ENCODE measurements at places on chromosomes 16 and 17.
A peak's percentile ranks its signal among the peaks of the same experiment; 100 is the strongest.

GRCh38 chr16:76222853-76223252, 54.3 kb upstream of the CNTNAP4 start:
- no peak for DNase-seq

DNA sequence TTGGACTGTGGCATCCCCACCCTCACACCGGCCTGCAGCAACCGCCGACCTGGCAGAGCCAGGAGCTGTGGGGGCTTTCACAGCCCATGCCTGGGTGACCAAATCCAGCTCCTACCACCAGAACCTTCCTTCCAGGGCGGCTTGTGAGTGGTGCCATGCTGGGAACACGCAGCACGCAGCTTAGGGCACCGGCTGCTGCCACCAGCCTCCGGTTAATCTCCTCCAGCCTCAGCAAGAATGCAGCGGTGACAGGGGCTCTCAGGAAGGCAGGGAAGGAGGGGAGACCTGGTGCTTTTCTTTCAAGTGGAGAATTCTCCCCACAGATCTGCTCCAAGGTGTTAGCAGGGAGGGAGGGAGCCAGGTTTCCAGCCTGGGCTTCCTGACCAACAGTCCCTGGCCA, 32.3 kb upstream of the ANKRD40CL start:
- DNase-seq = no peak

DNA sequence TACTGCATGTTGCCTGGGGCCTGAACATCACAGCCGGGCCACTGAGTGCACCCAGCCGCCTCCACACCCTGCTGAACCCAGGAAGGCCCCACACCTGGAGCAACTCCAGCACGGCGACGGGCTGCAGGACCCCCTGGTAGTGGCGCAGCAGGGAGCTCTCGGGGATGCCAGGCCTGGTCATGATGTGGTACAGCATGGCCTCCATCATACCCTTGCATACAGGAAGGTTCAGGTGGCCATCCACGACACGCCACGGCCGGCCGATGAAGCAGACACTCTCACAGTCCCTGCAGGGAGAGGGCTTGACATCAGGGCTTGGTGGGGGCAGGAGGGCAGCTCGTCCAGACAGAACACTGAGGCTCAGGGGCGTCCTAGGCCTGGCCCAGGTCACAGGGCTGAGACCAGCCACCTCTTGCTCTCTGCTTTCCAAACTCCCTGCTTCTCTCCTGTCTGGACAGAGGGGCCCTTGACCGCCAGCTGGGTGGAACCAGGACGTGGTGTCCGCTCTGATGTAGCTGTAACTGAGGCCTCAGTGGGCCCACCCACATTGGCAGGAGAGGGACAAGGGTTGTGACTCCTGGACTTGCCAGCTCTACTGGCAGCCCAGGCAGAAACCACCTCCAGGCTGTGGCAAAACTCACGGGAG, 60.3 kb downstream of the IL21R start:
- no peak for DNase-seq

DNA sequence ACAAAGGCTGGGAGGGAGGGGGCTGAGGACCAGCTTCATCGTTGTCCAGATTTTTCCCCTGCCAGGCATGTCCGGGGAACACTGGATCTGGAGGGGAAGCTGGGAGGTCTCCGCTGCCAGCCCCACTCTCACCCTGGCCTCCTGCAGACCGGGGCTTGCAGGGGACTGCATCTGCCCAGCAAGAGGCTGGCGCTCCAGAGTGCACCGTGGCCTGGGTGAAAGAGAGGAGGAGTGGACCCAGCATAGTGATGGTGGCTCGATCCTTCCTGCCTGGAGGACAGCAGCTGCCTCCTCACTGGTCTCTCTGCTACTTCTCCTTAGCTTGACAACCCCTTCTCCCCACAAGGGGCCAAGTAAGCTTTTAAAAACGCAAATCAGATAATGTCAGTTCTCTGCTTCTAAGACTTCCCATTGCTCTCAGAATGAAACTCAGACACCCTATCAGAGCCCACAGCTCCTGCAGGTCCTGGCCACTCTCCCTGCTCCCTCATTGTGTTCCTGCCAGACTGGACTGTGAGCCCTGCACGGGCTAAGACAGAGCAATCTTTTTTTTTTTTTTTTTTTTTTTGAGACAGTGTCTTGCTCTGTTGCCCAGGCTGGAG, 15.0 kb downstream of the CPNE2 start:
- DNase-seq = peak; percentile 51

GRCh38 chr16:8866118-8866883, 2.5 kb downstream of the CARHSP1 start:
- no peak for DNase-seq

DNA sequence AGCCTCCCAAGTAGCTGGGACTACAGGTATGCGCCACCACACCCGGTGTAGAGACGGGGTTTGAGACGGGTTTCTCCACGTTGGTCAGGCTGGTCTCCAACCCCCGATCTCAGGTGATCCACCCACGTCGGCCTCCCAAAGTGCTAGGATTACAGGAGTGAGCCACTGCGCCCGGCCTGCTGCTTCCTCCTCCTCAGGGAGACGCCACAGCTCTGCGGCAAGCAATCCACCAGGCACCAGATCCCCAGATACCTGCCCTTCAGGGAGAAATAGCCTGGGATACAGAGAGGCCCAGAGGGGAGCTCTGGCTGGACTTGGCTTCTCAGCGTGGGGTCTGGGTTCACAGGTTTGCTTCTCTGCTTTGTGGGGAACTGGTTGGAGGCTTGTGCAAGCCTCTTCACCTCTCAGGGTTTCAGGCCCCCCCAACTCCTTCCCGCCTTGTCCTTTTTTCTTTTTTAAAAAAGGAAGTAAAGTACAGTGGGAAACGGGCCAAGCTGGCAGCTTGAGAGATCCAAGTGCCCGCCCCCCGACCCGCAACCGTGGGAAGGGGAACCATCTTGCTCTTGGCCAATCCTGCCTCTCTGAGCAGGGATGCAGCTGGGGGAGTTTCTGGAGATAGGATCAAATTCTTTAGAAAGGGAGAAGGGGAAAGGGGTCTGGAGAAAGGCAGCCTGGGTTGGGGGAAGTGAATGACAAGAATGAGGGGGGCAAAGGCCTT, 2.6 kb upstream of the SPHK1 start:
- peak; percentile 29 for DNase-seq

DNA sequence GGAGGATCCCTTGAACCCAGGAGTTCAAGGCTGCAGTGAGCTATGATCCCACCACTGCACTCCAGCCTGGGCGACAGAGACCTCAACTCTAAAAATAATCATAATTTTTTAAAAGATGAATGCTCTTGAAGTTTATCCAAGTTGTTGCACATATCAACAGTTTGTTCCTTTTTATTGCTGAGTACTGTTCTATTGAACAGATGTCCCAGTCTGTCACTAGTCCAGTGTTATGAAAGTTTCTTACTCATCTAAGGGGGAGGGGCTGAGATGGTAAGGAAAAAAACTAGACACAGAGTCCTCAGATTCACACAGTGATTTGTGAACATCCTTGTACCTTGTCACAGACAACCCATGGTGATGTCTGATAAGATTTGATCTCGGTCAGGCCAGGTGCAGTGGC, 3.9 kb downstream of the ACAP1 start:
- no peak for DNase-seq

- no peak for DNase-seq
Observed at GRCh38 chr16:55988013-55988412, 112.8 kb upstream of the CES5A start.

DNA sequence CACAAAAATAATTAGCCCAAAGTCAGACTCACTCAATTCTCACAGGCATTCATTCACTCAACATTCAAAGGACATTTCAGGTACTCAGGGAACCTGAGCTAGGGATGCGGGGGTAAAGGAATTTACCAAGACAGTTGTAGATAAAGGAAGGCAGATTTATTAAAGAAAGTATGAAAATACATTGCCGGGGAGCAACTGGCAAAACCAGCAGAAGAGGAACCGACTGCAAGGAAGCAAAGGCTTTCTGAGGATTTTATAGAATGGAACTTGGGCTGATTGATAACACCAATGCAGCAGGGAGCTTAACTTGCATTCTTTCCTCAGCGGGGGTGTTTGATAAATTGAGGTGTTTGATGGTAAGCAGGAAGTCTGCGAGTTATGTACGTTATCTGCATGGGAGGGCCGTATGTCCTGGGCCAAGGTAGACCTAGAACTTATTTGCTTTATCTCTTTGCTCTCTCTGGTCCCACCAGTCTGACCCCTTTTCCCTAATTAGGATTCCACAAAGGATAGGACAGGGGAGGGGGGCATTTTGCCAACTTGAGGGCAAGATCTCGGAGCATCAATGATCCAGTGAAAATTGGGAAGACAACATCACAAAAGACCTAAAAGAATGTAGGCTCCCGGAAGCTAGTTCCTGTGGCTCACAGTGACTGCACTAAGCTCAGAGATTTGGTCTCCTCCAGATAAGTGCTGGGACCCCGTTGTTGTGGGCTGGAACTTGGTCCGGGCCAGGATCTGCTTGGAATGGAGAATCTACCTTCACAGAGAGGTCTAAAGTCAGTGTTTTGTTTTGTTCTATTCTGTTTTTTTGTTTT, 5.8 kb upstream of the MT3 start:
- DNase-seq = no peak

- DNase-seq = no peak
Observed at GRCh38 chr17:850851-851763, 69.0 kb downstream of the MRM3 start.

- peak; percentile 78 for DNase-seq
Observed at GRCh38 chr16:10868596-10869469, 8.2 kb upstream of the CIITA start.

- no peak for DNase-seq
Observed at GRCh38 chr16:65782611-65783600, 583.6 kb upstream of the CDH5 start.

DNA sequence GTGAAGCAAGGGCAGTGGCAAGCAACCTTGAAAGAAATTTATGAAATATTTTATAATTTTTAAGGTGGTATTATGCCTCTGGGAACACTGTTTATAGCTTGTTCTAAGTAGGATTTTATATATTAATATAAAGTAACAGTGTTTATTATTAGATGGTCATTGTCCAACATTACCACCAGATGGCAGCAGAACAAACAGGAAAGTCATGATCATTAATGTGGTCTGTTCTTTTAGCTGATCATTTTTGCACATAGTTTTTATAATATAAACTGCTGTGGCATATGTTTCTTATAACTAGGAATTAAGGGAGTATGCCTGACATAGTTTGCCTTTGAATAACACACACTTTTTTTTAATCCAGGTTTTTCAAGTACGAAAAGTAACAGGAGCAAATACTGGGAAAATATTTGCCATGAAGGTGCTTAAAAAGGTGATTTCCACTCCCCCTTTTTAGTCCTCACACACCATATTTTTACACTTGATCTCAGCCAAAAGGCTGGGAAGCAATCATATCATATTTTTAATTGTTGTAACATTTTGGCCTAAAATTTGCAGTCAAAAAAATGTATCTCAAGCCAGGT, 21.4 kb downstream of the RPS6KB1 start:
- DNase-seq = peak; percentile 60

- peak; percentile 70 for DNase-seq
Observed at GRCh38 chr17:35372846-35373533, 431 bp downstream of the SLFN11 start.

DNA sequence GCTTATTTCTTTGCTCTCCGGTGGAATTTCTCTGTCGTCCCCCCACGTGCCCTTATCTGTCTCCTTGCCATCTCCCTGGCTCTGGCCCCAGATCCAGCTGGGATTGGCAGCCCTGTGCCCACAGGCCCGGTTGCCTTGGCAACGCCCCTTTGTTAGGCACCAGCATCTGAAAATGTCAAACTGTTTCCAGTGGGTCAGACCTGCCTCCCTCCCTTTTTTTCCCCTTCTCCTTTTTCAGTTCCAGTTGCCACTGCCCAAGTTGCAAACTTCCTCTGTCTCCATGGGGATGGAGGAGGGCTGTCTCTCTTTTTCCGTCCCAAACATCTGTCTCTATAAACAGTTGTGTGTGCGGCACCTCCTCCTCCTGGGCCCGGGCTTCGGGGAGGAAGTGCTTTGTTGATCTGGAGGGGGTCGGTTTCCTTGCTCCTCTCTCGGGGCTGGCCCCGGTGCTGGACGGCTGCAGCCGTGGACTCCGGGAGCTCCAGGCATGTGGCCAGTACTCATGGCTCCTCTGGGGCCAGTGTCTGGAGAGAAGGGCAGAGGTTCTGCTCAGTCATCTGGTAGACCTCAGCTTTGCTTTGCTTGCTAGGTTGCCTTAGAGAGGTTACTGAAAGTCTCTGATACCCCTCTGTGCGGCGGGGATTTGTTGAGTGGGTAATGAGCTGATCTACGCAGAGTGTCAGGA, 35.3 kb downstream of the SOCS3 start:
- DNase-seq = peak; percentile 40

DNA sequence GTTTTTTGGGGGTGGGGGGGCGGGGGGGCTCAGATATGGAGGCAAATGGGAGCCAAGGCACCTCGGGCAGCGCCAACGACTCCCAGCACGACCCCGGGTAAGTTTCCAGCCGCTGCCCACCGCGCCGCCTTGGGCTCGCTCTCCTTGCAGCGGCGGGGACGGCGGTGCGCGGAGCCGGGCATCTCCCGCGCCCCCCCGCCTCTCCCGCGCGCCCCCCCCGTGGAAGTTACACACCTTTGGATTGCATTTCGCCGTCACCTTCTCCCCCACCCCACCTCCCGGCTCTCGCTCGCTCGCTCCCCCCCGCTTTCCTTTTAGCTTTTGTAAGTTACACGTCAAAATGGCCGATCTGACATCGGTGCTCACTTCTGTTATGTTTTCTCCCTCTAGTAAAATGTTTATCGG, 387 bp downstream of the MSI2 start:
- peak; percentile 55 for DNase-seq

GRCh38 chr16:89600427-89600826, 13.0 kb upstream of the DPEP1 start:
- DNase-seq = no peak

GRCh38 chr17:65627891-65628643, 66.6 kb upstream of the AXIN2 start:
- no peak for DNase-seq

- peak; percentile 56 for DNase-seq
Observed at GRCh38 chr17:78315355-78316114, 44.3 kb downstream of the SOCS3 start.

DNA sequence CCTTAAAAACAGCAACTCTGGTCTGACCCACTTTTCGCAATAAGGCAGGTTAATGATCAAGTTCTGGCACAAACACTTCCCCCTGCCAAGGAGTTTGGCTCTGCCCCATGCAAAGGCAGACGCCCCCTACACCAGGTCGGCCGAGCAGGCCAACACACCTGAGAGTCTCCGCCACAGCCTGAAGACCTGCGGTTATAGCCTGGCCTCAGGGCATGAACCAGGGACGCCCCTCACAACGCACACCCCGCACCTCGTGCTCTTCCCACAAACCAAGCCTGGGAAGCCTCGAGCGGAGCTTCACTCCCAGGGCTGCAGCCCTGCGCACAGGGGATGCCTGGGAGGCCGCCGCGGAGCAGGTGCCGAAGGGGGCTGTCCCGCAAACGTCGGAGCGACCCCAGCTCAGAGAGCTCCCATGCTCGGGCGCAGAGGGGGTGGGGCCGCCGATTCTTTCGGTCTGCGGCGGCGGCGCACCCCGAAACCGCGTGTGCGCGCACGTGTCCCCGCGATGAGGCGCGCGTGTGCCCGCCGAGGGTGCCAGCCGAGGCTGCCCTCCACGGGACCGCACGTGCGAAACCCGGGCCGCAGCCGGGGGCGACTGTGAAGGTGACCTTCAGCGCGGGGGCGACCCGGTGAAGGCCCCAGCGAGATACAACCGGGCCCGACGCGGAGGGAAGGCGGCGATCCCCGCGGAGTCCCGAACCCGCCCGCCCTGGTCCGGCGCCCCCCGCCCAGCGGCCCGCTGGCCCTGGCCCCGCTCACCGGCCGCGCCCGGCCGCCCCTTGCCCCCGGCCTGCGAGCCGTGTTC, 559 bp downstream of the CLUH start:
- peak; percentile 43 for DNase-seq

- DNase-seq = no peak
Observed at GRCh38 chr17:72634621-72635020, 457.9 kb downstream of the SLC39A11 start.

- DNase-seq = no peak
Observed at GRCh38 chr17:4160294-4160859, 17.4 kb downstream of the CYB5D2 start.

- DNase-seq = no peak
Observed at GRCh38 chr16:68257906-68258800, 6.2 kb upstream of the SLC7A6 start.
